ENCODE measurements at places on chromosomes 1 and 21.

DNA sequence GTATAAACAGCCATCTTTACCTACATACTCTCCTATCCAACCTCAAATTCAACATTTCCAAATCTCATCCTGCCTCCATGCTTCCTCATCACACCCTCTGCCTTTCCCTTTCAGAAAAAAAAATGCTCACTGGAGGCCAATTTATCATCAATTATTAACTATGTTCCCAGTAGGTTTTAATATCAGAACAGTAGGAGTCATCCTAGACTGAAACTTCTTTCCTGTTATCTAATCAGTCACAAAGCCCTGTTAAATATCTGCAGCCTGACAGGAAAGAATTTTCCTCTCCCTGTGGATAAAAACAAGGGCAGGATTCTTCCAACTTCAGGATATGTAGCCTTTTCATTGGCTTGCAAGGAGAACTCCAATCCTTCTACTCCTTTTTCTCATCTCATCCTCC lies 28.4 kb downstream of the EGLN1 start:
- no peak for DNase-seq

DNA sequence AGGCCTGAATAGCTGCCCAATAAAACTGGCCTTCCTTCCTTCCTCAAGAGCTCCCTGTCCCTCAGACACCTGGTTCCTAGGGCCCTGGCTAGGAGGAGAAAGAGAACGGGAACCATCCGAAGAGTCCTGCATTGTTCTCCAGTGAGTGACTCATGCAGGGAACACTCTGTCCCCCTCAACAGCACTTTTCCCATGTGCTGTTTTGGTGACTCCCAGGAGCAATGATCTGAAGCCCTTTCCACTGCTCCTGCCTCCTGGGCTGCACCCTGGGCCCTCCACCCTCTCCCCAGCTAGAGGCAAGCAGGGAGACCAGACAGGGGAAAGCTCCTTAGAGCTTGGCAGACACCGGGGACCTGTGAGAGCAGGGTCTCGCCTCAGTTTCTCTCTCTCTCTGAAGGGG lies 18.9 kb downstream of the TNNT2 start:
- DNase-seq = no peak

DNA sequence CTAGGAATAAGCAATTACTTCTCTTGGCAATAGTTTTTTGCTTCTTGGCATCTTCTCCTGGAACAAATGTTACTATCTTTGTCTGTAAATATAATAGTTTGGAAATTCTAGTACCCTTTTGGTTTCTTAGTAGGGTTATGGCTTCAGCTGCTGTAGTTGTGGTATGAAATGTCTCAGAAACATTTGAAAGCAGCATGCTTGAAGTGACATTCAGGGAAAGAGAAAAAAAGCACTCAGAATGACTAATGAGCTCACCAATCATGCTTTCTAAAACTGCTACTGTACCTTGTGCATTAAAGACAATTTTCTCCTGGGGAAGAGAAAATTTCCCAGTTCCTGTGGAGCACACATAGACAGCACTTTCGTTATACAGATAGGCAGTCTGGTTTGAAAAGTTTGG lies 21.0 kb downstream of the NUP133 start:
- no peak for DNase-seq

DNA sequence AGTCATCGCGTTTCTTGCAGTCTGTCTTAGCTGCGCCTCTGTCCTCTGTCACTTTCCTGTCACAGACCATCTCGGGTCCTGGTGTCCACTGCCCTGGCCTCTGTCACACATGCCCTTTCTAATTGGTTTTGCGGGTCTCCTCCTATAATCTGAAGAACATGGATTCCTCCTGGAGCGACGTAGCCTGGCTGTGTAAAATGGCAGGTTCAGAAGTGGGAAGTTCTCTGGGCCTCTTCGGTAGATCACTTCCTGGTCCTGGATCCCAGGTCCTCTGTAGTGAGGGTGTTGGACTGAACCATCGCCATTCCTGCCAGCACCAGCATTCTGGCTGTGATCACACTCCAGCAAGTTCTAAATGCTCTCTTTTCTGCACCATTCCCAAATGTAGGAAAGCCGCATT lies 857 bp downstream of the FAM3B start:
- DNase-seq = no peak

DNA sequence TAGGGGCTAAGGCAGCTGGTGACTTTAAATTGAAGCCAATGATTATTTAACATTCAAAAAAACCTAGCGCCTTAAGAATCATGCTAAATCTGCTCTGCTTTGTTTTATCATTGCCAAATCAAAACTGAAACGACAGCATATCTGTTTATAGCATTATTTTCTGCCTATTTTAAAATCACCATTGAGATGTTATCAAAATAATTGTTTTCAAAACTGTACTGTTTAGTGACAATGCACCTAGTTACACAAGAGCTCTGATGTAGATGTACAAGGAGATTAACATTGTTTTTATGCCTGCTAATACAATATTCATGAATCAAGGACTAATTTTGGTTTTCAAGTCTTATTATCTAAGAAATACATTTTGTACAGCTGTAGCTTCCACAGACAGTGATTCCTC lies 1521.3 kb downstream of the AMY1C start:
- DNase-seq = no peak

DNA sequence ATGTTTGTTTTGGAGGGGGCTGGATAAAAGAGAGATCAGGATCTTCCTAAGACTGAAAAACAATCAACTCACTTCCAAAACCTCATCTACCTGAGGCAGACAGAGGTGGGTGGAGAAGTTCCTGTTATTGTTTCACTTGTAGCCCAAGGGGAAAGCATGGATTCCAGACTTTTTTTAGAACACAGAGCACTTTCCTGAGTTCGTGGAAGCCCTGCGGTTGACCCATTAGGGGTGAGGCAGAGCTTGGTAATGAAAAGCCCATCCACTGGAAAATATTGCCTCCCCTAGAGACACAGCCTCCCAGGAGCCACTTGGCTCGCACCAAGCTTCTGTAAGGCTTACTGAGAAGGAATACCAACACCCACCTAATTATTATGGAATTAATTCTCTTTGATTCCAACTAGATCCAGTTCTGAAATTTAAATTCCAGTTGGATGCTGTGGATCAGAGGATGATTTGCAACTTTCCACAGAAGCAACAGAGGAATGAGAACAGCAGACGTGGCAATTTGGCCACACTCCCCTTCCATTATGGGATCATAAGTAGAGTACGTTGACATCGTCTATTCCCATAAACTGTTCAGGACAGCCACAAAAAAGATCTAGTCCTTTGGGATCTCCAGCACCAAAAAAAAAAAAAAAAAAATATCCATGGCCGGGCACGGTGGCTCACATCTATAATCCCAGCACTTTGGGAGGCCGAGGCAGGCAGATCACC lies 4.1 kb upstream of the PEF1 start:
- no peak for DNase-seq

GRCh38 chr1:221328371-221328770 lies 413.5 kb downstream of the DUSP10 start:
- DNase-seq = no peak

DNA sequence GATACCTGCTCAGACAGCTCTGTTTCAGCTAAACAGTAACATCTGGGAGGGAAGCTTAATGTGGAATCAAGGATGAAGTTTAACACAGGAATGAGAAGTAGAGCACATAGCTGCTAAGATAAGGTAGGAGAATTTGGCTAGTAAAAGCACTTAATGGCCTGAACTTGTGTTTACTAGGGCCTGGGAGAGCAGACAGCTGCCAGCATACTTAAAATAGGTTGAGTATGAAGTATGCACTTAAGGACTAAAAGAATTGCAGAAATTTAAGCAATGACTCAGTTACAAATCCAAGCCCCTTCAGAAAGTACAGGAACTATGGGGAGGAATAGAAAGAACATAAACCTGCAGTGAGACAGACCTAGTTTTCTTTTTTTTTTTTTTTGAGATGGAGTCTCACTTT lies 53.0 kb downstream of the BACH1 start:
- DNase-seq = no peak

GRCh38 chr1:236692128-236692527 lies 5.8 kb downstream of the ACTN2 start:
- DNase-seq = no peak

DNA sequence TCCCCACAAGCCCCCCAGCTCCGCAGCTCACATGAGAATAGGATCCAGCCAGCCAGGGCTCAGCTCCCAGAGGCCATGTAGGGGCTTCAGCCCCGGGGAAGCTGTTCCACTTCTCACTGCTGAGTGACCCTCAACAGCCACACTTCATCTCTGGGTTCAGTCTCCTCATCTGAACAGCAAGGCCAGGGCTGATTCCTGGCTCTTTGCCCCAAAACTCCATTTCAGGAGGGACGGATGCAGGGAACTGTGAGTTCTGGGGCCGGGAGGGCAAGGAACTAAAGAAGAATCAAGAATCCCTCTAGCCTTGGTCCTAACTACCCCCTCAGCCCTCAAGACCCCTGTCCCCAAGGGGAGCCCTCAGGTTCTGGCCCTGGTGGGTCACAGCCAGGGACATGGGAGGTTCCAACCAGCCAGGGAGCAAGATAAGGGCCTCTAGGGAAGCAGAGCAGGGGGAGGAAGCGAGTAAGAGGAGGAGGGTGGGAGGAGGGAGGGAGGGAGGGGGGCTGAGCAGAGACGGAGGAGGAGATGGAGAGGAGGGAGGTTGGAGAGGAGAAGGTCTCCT lies 13.1 kb downstream of the SDC3 start:
- no peak for DNase-seq

DNA sequence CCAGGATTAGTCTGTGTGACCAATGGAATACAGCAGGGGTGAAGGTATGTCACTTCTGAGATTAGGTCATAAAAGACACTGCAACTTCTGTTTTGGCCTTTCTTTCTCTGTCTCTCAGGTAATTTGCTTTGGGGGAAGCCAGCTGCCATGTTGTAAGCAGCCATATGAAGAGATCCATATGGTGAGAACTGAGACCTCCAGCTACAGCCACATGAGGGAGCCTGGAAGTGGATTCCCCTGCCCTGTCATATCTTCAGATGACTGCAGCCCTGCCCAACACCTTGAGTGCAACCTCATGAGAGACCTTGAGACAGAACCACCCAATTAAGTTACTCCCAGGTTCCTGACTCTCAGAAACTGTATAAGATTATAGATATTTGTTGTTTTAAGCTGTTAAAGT lies 70.1 kb upstream of the ESRRG start:
- DNase-seq = no peak

DNA sequence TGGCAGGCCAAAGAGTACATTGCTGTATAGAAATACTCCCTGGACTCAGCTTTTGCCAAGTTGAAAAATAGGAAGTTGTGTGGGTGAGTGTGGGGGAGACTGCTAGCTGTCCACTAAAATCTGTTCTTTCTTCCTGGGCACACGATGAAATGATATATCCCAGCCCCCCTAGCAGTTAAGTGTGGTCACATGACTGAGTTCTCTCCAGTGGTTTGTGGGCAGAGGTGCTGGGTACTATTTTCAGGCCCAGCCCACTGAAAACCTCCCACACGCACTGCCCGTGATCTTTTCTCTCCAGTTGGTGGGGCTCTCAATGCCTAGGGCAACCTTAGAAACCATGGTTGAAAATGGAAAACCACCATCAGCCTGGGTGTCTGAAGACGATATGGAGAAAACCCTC lies 119.7 kb upstream of the LMO4 start:
- no peak for DNase-seq

DNA sequence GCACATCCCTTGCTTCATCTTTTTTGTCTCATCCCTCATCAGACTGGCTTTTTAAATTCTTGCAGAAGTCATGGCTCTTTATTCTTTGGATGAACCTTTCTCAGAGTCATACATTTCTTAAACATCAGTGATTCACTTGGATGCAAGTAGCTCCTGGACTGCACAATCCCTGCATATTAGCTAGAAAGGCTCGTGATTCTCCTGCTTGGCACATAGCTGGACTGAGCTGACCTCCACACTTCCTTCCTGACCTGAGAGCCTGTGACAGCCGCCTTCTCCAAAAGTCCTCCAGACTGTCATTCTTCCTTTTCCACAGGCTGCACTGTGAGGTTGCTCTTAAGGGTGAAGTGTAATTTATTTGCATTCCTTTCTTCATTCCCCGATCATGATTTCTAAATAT lies 109.4 kb downstream of the RGL1 start:
- no peak for DNase-seq

GRCh38 chr1:102853701-102854187 lies 254.6 kb downstream of the COL11A1 start:
- no peak for DNase-seq

GRCh38 chr1:197222025-197222685 lies 45.9 kb upstream of the CRB1 start:
- no peak for DNase-seq

GRCh38 chr1:51717842-51718241 lies 101.0 kb downstream of the OSBPL9 start:
- no peak for DNase-seq

DNA sequence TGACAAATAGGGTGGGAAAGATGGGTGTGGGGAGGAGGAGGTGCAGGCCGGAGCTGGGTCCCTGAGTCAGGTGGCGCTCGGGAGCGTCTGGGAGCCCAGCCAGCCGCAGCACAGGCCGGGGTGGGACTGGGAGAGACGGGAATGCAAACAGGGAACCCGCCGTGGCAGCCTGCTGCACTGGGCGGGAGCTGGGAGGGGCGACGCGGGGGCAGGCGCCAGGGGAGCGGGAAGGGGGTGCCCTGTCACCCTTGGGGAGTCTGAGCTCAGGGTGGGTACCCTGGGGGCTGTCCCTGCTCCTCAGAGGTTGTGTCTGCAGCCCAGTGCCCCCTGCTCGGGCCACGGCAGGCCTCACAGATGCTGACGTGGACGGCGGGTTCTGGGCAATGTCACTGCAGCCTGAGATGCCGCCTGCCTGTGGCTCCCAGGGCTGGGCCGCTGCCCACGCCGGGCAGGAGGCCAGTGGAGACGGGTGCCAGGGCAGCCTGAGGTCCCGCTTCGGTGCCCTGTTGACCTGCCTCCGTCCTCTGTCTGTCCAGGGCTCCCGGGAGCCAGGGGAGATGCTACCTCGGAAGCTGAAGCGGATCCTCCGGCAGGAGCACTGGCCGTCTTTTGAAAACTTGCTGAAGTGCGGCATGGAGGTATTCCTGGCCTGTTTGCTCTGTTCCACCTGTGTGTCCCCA lies 16.6 kb upstream of the LRRC3 start:
- no peak for DNase-seq

DNA sequence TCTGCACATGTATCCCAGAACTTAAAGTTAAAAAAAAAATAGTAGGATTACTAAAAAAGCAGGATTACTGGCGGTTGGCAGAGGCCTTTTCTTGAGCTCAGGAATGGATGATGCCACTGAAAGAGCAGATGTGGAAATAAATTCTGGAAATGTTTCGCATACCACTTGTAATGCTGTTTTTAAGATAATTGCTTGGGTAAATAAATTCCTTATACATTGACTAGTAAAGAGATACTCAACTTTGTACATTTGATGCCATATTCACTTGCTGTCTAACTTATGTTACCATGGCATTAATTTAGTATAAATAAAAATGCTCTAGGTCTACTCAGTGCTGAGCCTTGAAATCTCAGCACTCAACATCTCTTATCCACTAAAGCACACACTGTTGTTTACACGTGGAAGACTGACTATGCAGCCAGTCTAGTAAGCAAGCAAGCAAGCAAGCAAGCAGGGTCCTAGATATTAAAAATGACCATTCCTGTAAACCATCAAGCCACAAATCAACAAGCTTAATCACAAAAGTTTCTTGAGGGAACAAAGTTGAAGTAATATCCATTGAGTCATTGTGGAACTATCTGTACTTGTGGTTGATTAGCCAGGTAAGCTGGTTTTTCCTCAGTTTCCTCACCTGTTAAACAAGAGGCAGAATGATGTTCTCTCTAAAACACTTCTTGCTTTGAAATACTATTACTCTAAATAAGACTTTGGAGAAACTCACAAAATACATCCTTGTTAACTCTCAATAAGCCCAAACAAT lies 1.7 kb upstream of the RASAL2 start:
- DNase-seq = no peak

Data from cortex of kidney (tissue), 1 donor.